ENCODE measurements at places on chromosomes 12 and 14.

DNA sequence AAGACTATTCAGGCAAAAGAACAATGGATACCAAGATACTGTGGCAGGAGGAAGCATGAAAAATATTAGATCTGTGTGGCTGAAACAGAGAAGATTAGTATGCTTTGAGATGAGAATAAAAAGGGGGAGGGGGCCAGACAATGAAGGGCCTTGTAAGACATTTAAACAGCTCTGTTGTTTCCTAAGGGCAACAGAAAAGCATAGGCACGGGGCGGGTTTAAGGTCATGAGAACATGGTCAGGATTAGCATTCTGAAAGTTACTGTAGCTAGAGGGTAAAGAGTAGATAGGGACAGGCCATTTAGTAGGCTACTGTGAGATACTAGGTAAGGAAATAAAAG lies 18.6 kb downstream of the INTS13 start:
- no peak for DNase-seq

DNA sequence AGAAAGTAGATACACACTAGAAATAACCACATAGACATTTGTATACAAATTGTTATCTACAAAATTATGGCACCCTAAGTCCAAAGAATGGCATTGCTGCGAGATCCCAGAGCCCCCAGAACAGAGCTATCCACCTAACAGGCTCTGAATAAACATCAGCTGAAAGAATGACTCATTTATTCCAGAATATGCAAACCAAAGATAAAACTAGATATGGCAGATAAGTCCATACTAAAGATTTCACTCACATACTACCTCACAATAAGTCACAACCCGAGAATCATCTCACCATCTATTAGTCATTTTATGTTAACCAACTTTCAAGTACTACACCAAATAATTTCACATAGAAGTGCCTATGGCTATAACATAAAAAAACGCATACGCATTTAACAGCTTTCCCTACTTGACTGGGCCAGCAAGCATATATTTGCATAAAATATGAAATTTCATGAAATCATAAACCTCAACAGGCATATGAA lies 5.6 kb downstream of the CNIH1 start:
- DNase-seq, result no peak

DNA sequence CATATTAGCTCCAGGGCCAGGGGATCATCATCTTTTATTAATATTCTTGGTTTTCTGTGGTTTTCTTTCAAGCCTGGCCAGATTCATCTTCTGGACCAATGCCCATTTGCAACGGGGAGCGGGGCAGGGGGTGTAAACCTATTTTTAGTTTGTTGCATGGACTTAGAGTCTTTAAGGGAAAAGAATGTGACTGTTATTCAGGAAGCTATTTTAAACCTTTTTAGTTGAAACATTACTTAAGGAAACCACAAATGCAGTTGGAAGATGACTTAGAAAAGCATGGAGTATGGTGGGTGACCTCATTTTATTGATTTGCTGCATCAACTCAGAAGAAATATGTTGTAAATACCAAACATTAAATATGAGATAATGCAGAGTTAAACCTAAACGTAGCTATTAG lies 368.4 kb upstream of the E2F7 start:
- DNase-seq, result no peak

DNA sequence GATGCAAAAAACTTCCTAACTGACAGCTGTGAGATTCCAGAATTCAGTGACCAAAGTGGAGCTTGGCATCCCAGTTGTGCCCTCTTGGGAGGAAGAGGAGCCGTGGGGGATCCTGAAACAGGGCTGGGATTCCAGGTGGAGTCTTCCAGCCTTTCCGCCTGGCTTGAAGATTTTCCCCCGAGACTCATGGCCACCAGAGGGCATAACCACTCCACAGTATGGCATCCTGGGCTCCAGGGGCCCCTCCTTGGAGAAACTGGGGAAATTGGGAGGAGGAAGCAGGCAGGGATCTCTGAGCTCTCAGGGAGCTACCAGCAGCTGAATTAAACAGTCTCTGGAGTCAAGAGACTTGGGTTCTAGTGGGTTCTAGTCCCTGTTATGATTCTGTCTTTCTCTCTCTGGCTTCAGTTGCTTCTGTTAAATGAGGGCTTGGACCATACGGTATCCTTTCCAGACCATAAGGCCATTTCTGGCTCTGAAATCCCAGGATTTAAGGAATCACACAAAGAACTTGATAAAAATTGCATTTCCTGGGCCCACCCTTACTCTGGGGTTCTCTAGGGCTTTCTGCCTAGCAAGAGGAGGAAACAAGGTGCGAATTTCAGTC lies 2.6 kb upstream of the TAMALIN start:
- no peak for DNase-seq

- no peak for DNase-seq
These were observed 267.7 kb downstream of the KCNH5 start for GRCh38 chr14:62777510-62777909.

GRCh38 chr14:84090837-84091236 lies 1439.1 kb upstream of the FLRT2 start:
- DNase-seq, result no peak

DNA sequence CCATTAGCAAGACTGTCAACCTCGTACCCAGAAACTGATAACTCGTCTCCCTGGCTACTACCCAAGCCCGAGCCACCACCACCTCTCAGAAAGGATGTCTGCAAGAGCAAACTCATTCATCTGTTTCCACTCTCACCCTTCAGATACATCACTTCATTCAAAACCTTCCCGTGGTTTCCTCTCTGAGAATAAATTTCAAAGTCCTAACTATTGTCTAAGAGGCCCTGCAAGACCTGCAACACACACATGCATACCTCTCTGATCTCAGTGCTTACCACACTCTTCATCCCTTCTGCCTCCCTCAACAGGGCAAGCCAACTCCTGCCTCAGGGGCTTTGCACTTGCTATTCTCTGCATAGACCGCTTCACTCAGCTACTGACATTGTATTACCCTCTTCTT lies 40.6 kb downstream of the PPP1R13B start:
- no peak for DNase-seq

DNA sequence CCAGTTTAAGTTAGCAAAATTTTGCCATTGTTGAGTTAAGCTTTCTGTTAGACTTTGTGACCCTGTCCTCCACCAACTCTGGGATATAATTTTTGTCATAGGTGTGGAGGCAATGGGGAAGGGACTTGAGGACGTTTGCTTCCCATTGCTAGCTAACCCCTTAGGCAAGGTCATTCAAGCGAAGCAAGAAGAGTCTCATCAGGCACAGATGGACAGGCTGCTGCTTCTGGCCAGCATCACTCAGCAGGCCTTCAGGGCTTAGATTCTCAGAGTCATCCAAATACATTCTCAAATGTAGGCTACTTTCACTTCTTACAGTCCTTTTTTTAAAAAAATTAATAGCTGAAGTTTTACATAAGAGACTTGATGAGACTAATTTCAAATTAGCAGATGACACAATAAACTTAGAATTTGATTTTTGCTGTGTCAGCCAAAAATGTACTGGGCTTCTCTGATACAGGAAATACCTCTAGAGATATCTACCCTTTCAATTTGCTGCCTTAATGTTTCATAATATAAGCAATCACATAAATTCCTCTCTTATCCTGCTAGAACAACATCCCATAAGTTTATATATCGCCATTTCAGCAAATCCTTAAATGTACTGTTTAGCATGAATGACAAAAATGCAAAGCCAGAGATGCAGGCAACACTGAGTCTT lies 875.2 kb downstream of the FLRT2 start:
- DNase-seq, result no peak

DNA sequence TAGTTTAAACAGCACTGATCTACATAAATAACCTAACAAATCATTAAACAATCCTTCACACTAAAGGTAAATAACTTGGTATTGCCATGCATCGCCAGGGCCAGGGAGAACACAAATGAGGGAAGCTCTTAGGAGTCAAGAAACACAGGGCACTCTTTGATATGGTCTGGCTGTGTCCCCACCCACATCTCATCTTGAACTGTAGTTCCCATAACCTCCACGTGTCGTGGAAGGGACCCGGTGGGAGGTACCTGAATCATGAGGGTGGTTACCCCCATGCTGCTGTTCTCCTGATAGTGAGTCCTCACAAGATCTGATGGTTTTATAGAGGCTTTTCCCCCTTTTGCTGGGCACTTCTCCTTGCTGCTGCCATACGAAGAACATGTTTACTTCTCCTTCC lies 17.3 kb downstream of the TMEM132D start:
- DNase-seq, result no peak

DNA sequence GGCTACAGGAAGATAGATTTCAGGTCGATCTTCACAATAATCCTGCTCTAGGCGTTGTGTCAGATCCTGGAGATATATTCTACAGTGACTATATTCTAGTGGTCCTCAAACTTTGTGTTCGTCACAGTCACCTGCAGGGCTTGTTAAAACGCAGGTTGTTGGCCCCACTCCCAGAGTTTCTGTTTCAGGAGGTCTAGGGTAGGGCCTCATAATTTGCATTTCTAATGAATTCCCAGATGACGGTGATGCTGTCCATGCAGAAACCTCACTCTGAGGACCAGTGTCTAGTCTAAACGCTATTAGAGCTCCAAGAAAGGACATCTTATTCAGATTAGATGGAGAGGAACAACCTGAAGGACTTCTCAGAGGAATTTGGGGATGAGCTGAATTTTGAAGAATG lies 13.2 kb upstream of the SLC6A13 start:
- DNase-seq, result no peak
